ENCODE measurements at places on chromosomes 11 and 22.

DNA sequence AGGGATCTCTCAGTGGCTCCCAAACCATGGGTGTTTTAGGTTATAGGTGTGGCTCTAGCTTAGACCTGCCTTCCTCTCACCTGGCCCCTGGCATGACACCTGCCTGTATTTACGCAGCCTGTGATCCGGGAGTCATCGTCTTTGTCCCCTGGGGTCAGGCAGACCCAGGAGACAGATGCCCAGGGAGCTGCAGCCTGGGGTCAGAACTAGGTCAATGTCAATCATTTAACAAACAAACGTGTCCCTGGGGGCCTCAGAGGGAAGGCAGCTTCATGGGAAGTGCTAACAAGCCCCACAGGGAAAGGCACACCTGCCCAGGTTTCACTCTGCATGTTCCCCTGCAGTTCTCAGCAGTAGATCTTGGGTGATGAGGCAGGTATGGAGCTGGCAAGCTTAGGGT, 12.0 kb downstream of the BACE1-AS start:
- no peak for DNase-seq
- H3K4me3 ChIP-seq: no peak overlapping the region
- peaks cover 13% of the 10 kb centered on the region for H3K4me1 ChIP-seq

DNA sequence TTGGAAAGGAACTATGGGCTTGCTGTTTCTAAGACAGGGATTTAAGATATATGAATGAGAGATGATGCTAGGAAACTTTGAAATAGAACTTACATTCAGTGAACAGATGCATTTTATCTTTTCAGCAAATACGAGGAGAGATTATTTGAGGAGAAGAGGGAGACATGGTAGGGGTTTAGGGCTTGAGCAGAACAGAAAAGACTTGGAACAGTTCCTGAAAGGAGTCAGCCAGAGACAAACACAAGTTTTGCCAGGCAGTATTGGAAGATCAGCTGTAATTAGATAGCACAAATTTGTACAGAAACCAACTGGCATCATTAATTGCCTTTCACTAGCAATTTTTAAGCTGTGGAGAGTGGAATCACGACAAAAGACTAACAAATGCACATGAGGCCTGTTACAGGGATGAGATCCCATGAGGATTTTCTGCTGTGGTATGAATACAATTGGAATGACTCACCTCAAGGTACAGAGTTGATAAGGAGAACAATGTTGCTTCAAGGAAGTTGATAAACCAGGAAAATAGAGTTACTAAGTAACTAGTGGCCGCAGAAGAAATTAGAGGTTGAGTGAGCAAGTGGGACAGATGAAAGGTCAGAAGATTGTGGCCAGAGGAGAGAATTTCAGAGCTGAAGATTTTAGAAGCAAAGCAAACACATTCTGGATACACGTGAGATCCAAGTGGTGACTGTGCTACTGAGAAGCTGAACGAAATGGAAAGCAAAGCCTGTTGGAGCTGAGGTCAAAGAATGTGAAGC, 67.9 kb downstream of the CYB5R2 start:
- H3K4me1 ChIP-seq: peaks cover 4% of the 10 kb centered on the region
- no peak overlapping the region for H3K4me3 ChIP-seq
- no peaks in the 10 kb centered on the region for H3K27me3 ChIP-seq

DNA sequence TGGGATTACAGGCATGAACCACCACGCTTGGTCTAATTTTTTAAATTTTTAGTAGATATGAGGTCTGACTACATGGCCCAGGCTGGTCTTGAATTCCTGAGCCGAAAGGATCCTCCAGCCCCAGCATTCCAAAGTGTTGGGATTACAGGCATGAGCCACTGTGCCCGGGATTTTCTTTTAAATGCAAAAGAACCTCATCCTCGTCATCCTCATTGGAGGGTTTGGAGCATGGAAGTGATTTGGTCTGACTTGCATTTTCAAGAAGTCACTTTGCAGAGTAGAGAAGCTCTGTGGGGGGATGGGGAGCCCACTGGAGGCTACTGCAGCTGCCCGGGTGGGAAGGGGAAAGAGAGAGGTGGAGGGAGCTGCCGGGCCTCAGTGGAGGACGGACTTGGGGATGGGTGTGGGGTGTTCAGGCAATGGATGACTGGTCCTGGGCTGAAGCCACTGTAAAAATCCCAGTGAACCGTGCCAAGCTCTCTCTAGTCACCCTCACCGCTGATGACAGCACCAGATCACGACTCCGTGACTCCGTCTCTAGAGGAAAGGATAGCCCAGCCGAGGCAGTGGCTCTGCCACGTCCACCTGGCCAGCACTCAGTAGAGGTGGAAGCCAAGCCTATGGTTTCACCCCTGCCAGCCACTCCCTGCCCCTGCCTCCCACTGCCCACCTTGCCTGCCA, 32.8 kb upstream of the SLC22A12 start:
- H3K36me3 ChIP-seq: no peaks in the 10 kb centered on the region
- DNase-seq: no peak
- H3K4me3 ChIP-seq: no peak overlapping the region
- no peak overlapping the region for H3K27ac ChIP-seq
- H3K4me1 ChIP-seq: no peaks in the 10 kb centered on the region

DNA sequence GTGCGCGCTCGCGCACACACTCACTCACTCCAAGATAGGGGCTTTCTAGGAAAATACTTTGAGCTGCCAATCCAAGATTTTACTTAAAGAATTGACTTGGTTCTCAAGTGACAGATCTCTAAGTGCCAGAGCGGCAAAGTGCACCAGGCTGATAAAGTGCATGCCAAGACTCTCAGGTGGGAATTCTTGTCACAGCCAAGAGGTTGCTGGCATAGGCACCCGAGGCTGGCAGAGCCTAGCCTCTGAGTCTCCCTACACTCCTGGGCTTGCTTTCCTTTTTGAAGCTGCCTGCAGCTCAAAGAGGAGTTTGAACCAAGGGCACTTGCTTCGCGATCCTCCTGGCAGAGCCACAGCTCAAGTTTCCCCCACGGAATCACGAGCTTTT, 2.5 kb upstream of the ADM start:
- peaks cover 9% of the 10 kb centered on the region for H3K4me1 ChIP-seq
- H3K36me3 ChIP-seq: peaks cover 26% of the 10 kb centered on the region
- peak overlapping the region; percentile 100 for H3K27ac ChIP-seq
- peak overlapping the region; percentile 64 for H3K4me3 ChIP-seq
- DNase-seq: no peak

All from IMR-90 (cell line).